ENCODE measurements at places on chromosomes 6 and 20.

- DNase-seq, result no peak
Measured at GRCh38 chr6:165110860-165111259, 198.5 kb downstream of the C6orf118 start.

GRCh38 chr6:112362027-112362795 lies 15.1 kb downstream of the RFPL4B start:
- DNase-seq, result no peak

- no peak for DNase-seq
Measured at GRCh38 chr20:49526056-49526455, 41.9 kb downstream of the PTGIS start.

DNA sequence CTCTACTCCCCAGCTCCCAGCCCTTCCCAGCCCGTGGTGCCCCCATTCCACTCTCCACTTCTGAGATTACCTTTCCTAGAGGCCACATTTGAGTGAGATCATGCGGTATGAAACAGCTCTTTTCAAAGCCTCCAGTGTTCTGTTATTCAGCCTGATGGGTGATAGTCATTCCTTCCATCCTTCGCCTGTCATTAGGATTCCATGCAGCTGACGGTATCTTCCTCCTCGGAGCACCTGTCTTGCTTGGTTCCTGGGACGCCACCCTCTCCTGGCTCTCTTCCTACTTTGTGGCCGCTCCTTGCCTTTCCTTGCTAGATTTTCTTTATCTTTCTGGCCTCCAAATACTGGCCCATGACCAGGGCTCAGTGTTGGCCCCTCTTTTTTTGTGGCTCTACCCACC lies 137.0 kb downstream of the ARID1B start:
- DNase-seq, result no peak

- DNase-seq, result no peak
Measured at GRCh38 chr6:15509335-15509933, 153.4 kb downstream of the DTNBP1 start.

DNA sequence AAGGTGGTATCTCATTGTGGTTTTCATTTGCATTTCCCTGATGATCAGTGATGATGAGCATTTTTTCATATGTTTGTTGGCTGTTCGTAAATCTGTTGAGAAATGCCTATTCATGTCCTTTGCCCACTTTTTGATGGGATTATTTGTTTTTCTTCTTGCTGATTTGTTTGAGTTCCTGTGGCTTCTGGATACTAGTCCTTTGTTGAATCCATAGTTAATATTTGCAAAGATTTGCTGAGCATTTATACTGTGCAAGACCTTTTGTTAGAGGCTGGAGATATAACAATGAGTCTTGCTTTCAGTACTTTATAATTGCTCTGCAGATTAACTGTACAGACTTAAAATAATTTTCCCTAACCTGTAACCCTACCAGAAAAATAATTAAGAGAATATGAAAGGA lies 35.6 kb downstream of the PDE7B start:
- no peak for DNase-seq

DNA sequence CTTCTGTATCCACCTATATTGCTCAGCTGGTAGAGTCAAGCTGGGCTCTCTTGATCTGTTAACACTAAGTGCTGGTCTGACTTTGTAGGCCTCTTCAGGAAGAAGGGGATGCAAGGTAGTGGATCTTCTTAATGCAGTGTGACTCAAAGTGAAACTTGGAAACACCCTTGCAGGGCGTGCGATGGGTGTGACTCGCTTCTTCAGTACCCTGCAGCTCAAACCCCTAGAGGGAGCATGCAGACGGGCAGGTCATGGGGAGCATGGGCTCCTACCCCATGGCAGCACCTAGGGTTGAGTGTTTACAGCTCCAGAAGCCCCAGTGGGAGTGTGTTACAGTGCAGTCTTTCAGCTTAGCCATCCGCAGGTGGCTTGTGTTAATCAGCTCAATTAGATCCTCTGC lies 757 bp upstream of the SAMD3 start:
- DNase-seq, result no peak

DNA sequence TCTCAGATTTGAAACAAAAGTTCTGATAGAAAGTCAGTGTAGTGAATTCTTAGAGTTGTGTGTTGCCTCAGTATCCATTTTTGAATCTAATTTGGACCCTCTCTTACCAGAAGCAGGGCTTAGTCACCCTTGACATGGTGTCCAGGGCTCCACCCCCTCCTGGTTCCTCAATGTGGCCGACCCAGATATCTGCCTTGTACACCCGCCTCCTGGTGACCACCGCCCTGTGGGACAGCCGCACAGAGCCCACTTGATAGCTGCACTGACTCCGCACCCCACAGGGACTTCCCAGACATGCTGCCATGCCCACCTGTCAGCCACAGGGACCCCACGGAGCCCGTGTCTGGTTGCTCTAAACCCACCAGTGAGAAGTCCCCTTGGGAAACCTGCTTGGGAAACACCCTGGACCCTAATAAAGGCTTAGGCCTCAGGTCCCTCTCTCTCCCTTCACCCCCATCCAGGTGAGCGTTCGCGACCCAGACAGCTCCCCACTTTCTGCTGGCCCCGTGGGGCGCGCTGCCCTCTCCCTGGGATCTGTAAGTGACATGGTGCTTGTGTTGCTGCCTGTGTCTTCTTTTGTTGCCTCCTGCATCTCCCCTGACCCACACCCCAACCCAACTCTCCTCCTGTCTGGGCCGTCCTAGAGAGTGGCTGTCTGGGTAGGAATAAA lies 47.2 kb upstream of the SYNDIG1 start:
- no peak for DNase-seq

DNA sequence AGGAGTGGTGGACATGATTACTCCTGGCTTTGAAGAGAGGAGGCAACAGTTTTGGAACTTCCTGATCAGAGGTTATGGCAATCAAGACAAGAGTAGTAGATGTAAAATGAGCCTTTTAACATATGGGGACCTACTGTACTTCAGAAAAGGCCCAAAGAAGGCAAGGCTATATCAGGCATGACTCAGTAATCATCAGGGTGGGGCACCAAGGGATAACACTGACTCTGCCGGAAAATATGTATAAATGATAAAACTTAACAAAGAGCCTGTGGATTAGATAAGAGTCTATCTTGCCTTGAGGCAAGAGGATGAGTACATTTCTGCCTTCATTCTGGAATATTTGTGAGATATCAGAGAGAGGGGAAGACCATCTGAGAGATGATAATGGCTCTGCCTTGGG lies 1389.9 kb upstream of the MAP3K7 start:
- no peak for DNase-seq

GRCh38 chr20:47263080-47263464 lies 93.4 kb downstream of the ZMYND8 start:
- no peak for DNase-seq

DNA sequence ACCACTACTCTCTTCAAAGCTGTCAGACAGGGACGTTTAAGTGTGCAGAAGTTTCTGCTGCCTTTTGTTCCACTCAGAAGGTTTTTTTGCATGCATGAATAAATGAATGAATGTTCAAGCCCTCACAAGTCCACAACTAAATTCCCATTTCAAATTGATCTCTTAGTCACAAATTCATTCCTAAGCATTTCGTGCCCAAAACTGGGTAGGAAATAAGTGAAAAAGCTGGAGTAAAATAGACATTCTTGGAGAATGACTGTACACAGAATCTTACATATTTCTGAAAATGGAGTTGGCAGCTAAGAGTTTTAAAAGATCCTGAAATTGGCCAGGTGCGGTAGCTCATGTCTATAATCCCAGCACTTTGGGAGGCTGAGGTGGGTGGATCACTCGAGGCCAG lies 117.6 kb downstream of the PERP start:
- DNase-seq, result no peak

GRCh38 chr6:16238057-16238962 lies at the start of gene GMPR:
Gene GMPR, plus strand, starts transcription at chr6:16238587. Its CDS starts 107 bp downstream, at chr6:16238694.
- DNase-seq, result peak; percentile 30

GRCh38 chr6:3458706-3459421 lies 2.0 kb upstream of the SLC22A23 start:
- DNase-seq, result no peak

- DNase-seq, result no peak
Measured at GRCh38 chr6:84867521-84867920, 103.1 kb upstream of the TBX18 start.

GRCh38 chr6:5744497-5744896 lies 262.2 kb downstream of the NRN1 start:
- peak; percentile 29 for DNase-seq

- no peak for DNase-seq
Measured at GRCh38 chr6:143486752-143487151, 24.8 kb downstream of the FUCA2 start.

DNA sequence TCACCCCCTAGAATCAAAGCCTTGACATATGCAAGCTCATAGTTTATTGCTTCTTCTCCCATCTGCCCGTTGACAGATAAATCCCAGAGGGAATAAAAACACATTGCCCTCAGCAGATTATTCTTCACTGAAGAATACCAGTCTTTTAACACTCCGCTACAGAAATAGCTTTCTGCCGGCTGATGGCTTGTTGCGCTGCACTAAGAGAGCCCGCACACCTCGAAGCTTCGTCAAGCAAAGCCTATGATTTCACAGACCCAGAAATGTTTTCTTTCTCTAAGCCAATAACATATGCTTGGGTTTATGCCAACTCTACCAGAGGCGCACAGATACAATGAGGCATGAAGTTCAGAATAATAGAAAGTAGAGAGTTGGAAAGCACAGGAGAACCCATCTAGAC lies 208.9 kb upstream of the FOXQ1 start:
- DNase-seq, result no peak

DNA sequence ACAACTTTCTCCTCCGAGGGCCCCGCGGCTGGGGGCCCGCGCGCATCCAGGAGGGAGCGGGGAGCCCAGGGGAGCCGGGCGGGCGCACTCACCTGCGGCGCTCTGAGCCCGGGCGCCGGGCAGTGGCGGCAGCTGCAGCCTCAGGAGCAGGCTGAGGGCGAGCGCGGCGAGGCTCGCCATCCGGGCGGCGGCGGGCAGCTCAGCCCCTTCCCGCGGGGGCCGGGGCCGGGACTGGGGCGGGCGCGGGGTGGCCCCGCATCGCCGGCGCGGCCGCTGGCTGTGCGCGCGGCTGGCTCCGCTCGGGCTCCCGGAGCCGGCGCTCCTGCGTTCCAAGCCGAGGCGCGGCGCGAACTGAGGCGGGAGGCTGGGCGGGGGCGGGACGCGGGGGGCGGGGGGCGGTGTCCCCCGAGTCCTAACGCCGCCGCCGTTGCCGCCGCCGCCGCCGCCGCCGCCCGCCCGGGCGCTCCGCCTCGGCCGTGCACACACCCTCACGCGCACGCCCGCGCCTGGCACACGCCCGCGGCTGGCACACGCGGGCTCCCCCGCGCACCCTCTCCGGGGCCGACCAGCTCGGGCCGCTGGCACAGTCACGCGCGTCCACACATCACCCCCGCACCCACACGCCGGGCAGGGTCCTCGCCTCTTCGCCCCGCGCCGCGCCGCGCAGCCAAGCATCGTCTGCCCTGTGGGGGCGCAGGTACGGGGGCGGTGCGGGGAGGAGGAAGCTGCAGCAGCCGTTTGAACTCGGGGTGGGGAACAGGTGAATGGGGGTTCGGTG lies at the start of gene PTPRT:
PTPRT (minus strand) TSS at position 353 of the 778 bp plus-strand sequence; CDS start at position 180, 173 bp downstream.
- DNase-seq, result peak; percentile 10

GRCh38 chr6:163302747-163303146 lies 111.8 kb upstream of the QKI start:
- DNase-seq, result no peak

DNA sequence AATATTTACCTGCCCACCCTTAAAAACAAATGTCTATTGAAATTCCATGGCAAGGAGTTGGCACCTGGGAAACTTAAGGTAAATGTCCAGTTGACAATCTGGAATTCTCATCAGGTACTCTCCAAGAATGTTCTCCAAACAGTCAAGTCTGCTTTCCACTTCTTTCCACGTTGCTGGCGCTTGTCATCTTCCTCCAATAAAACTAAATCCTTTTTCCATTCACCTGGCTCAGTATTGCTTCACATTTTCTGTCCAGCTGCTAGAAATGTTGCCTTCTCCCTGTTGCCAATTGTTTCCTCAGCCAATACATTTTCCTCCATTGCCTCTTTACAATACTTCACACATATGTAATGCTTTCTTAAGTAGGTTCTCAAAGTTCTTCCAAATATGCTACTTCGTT lies 1288.1 kb upstream of the MAP3K7 start:
- no peak for DNase-seq

DNA sequence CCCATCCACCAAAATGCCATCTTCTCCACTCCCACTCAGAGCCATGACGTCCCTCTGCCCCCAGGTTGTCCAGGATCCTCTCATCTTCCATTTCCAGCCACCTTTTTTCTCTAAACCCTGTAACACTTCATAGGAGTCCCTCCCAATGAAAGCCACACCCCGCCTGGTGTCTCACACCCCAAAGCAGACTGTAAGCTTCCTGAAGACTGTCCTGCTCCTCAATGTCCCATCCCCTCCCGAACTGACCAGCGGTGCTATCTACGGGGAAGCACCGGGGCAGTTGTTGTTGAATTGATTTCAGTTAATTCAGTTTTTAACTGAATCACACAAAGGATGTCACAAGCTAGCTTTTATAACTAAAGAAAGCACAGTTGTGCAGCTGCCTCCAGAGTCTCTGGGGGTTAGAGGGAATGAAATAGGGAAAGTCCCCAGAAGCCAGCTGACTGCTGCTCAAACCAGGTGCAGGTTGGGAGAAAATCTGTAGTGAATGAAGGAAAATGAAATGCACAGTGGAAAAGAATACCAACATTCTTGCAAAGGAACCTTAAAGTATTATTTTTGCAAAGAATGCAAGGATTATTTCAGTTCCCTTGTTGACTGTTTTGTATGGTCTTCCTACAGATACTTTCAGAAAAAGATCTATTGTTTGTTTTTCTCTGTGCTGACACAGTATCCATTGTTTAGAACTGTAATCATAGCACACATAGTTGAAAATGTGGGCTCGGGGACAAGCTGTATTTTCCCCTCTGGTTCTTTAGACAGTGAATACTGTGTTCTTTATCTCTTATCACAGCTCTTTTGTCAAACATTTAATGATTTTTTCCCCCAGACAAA lies 222.6 kb upstream of the QKI start:
- no peak for DNase-seq

GRCh38 chr6:109393157-109393885 lies 11.1 kb upstream of the CD164 start:
- DNase-seq, result no peak

- DNase-seq, result no peak
Measured at GRCh38 chr20:40659567-40659966, 29.5 kb downstream of the MAFB start.

DNA sequence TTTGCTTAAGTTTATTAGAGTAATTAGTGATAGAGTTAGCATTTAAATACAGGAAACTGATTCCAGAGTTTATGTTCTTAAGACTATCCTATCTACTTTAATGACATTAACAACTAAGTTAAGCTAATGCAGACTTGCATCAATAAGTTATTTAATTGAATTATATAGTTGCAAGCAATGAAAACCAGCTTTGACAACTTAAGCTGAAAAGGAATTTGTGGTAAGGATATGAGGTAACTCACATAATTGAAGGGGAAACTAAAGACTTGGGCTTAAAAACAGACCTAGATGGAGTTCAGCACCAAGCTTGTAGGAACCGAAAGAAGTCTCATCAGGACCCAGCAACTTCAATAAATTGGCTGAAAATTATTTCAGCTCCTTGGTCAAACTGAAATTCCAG lies 222.3 kb downstream of the IBTK start:
- no peak for DNase-seq
